ENCODE measurements at places on chromosomes 7 and 10. TPM values are rescaled to one million over a fixed set of nuclear protein-coding genes. Genes with fewer than 3 reads are reported as not detected.

The ABHD11 gene
- 11.7 TPM for total RNA-seq

The TMEM178B gene
- 4.0 TPM for total RNA-seq

The WDR91 gene
- 28.8 TPM for total RNA-seq

The SLC16A9 gene
- 14.3 TPM for total RNA-seq

The C10orf105 gene
- total RNA-seq = not detected

The MSS51 gene
- 1.2 TPM for total RNA-seq

The STMP1 gene
- total RNA-seq = 45.4 TPM

The CNPY1 gene
- not detected for total RNA-seq

The ZNF488 gene
- 0.60 TPM for total RNA-seq

The ELN gene
- 4.9 TPM for total RNA-seq

The FRMPD2 gene
- not detected for total RNA-seq

The GPR15LG gene
- 404 TPM for total RNA-seq

The PAXIP1 gene
- 6.7 TPM for total RNA-seq

The CRYGN gene
- not detected for total RNA-seq

The MUC12 gene
- total RNA-seq = 0.16 TPM

The GPR158 gene
- not detected for total RNA-seq

The SYCE1 gene
- not detected for total RNA-seq

The MACROH2A2 gene
- 18.8 TPM for total RNA-seq

The PNLIPRP3 gene
- total RNA-seq = 1.2 TPM

The SAMD8 gene
- 29.6 TPM for total RNA-seq

The TET1 gene
- 0.56 TPM for total RNA-seq

The CALCR gene
- not detected for total RNA-seq

The VWDE gene
- total RNA-seq = 0.36 TPM

The SPDYE9 gene
- not detected for total RNA-seq

The PNLIPRP2 gene
- not detected for total RNA-seq

The SFTPA1 gene
- total RNA-seq = 0.32 TPM

The FAM25A gene
- 29.4 TPM for total RNA-seq

The IFIT1 gene
- 3.8 TPM for total RNA-seq

The CTAGE15 gene
- total RNA-seq = 1.4 TPM

The WNT8B gene
- not detected for total RNA-seq

The ANXA11 gene
- 261 TPM for total RNA-seq

The CTAGE6 gene
- 0.16 TPM for total RNA-seq

The ARHGEF35 gene
- 19.7 TPM for total RNA-seq

The HTR7 gene
- 0.92 TPM for total RNA-seq

The VGF gene
- total RNA-seq = not detected

The FEZF1 gene
- total RNA-seq = not detected

The OPN4 gene
- not detected for total RNA-seq

The HOXA3 gene
- 5.4 TPM for total RNA-seq

The IGF2BP3 gene
- 3.9 TPM for total RNA-seq

The COL13A1 gene
- 0.92 TPM for total RNA-seq

The CYP17A1 gene
- total RNA-seq = 0.76 TPM

The TDRD1 gene
- not detected for total RNA-seq

The VSTM2A gene
- total RNA-seq = not detected

The NPTX2 gene
- 1.4 TPM for total RNA-seq

The NEUROG3 gene
- not detected for total RNA-seq

The PRKCQ gene
- total RNA-seq = 0.64 TPM

The PDZD7 gene
- 0.04 TPM for total RNA-seq
